Ureter (tissue), 1 donor: ENCODE measurements at places on chromosomes 6 and 20. TPM values are rescaled to one million over a fixed set of nuclear protein-coding genes. Genes with fewer than 3 reads are reported as not detected.

GRCh38 chr20:61967300-61967699, 98.4 kb downstream of the TAF4 start:
- DNase-seq, result peak; percentile 39

DNA sequence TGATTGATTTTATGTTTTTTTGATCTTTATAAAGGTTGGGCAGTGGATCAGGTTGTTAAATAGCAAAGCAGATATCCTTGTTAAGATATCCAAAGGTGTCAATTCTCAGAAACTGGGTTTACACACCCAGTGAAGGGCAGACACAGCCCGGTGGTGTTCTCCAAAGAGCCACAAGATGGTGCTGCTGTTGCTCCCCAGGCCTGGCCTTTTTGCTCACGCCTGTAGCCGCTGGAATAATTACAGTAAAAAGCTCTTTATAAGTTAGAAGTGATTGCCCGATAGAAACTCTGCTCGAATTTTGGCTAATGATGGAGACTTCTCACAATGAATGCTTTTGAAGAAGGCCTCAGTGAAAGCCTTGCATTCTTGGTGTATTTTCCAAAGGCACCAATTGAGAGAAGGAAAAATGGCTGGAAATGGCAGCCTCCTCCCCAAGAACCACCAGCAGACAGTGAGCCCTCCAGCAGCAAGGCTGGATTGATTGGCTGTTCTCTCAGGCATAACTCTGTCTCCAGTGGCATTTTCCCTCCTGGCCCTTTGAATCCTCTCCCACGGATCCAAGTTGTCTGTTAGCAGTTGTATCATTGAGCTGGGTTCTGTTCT, 120.5 kb upstream of the CHD6 start:
- peak; percentile 53 for DNase-seq

DNA sequence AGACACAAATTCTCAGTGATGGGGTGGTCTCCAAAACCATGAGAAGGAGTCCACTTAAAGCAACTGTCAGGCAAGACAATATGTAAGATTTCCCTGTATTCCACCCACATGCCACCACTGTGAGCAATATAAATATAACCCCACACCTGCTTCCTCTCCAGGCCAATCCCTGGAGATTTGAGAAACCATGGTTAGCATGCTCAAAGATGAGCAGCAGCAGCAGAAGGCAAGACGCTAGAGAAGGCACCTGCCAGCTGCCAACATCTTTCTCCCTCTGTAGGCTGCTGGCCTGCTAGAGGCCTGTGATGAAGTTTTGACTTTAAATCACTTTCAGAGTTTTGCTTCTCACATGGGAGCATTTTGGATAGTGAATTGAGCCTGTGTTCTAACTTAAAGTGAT, 7.9 kb upstream of the SOD2 start:
- no peak for DNase-seq

The APCDD1L gene
- total RNA-seq, result 2.3 TPM

The CFAP61 gene
- total RNA-seq, result 0.39 TPM

The C20orf141 gene
- total RNA-seq, result not detected
